ENCODE measurements at places on chromosomes 7 and 10.

DNA sequence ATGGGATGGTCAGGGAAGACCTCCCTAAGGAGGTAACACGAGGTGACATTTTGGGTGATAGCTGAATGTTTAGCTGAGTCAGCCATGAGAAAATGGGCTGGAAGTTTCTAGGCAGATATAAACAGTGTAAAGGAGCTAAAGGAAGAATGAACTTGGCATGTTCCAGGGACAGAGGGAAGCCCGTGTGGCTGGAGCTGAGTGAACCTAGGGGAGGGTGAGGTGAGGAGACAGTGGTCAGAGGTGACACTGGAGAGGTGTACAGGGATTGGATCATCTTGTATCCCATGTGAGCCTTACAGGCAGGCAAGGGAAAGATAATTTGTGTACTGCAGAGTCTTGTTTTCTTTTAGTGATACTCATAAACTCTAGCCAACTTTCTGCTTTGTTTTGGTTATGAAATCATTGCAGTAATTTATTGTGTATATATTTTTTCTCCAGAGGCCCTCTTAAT is 1.8 kb downstream of the STARD3NL start:
- no peak for DNase-seq

GRCh38 chr10:126524526-126524925 is 136.2 kb upstream of the ADAM12 start:
- DNase-seq: no peak

DNA sequence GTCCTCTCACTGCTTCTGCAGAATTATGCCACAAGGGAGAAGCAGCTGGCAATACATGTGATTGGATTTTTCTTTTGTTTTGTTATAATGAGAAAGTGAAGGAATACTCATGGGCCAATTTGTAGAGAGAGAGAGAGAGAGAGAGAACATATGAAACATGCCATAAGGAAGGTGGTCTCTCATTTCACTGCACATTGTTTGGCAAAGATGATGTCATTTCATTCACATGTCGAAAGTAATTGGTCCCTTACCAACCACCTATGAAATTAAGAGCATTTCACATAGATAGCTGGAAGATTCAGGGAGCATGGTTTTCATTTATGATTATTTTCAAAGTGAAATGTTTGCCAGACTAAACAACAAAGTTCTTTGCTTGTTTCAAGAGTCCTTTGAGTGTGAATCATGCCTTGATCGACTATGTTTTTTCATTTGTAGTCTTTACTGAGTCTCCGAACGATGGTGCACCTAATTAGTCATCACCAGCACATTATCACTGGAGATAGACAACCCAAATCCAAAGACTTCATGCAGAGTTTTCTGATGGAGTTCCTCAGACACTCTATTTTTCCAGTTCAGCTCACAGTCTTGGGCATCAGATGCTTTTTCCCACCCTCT is 130.1 kb upstream of the ZEB1 start:
- no peak for DNase-seq

DNA sequence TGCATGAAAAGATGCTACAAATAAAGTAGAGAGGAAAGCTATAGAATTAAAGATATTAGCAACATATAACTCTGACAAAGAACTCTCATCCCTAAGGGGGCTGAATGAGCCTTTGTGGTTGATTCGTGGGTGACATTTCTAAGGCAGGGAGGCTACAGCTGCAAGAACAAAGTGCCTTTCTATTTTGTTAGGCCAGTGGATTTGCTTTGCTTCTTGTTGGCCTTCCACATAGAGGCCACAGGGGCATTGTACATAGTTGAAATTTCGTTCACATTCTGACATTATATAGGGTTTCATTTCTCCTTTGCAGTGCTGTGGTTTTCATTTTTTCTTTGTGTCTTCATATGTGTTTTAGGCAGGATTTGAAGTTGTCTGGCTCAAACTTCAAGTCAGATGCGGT is 819.2 kb upstream of the C7orf33 start:
- no peak for DNase-seq

GRCh38 chr10:71210542-71210871 is 1.9 kb upstream of the UNC5B start:
- DNase-seq: no peak

- no peak for DNase-seq
These were observed 223.4 kb downstream of the DOCK4 start for GRCh38 chr7:111982804-111983203.

GRCh38 chr10:37479469-37479868 is 354.1 kb downstream of the ANKRD30A start:
- DNase-seq: no peak

- DNase-seq: no peak
These were observed 18.6 kb upstream of the IFIT2 start for GRCh38 chr10:89283025-89283935.

- DNase-seq: no peak
These were observed 502.6 kb downstream of the NRG3 start for GRCh38 chr10:82377608-82378007.

- DNase-seq: no peak
These were observed 148.3 kb downstream of the EXOC4 start for GRCh38 chr7:133401225-133401624.

DNA sequence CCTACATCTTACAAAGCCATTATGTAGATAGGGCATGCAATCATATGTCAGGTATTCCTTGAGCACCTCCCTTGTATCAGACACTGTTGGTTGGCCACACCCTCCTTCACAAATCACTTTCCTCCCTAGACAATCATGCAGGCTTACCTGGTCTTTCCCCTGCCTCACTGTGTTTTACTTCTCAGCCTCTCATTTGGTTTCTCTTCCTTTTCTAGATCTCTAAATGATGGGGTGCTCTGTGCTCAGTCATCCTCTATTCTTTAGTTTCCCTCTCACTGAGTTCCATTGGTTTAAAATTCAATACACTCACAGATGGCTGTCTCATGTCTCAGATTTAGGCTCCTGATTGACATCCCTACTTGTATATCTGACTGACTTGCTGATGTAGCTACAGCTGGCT is 31.4 kb downstream of the ANK3 start:
- DNase-seq: no peak

- DNase-seq: no peak
These were observed 663 bp downstream of the VPS37D start for GRCh38 chr7:73668103-73668885.

- DNase-seq: no peak
These were observed 17.3 kb downstream of the YAE1 start for GRCh38 chr7:39583539-39583938.

DNA sequence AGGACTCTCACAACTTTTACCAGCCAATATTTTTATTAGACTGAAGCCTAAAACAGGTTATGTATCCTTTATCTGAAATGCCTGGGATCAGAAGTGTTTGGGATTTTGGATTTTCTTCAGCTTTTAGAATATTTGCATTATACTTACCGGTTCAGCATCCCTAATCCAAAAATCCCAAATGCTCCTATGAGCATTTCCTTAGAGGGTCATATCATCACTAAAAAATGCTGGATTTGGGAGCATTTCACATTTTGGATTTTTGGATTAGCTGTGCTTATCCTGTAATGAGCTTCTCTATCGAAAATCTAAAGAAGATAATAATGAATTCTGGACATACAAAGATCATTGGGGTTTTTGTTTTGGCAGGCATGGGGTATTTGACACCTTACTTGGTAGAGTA is 53.0 kb downstream of the RALA start:
- DNase-seq: no peak

DNA sequence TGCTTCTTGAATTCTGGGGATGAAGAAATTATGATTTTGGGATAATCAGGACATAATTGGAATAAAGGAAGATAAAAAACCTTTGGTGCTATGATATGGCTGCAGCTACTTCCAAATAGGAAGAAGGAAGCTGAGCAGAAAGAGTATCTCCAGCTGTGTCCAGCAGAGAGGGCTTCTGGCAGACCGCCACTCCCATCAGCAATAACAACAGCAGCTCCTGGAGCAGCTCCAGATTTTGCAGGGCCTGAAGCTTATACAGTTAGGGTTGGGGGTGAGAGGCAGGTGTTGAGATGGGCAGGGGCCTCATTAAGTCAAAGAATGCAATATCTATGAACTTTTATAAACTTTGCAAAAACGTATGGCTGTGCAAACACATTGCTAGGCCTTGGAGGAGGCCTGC is 62.3 kb downstream of the C10orf120 start:
- DNase-seq: no peak

DNA sequence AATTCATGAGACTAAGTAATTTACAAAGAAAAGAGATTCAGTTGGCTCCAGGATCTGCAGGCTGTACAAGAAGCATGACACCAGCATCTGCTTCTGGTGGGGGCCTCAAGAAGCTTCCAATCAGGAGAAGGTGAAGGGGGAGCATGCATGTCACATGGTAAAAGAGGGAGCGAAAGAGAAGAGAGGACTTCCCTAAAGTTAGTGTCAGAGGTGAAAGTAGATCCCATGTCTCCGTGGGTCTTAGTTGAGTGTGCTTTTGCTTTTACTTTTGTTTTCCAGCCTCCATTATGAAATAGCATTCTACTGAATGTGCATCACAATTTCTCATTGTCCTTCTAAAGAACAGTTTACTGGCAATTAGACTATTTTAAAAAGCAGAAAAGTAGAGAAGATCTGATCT is 213.6 kb upstream of the FZD1 start:
- DNase-seq: peak; percentile 17

GRCh38 chr10:33241351-33241750 is 93.1 kb downstream of the NRP1 start:
- no peak for DNase-seq

GRCh38 chr10:131710142-131710861 is 190.5 kb upstream of the PPP2R2D start:
- no peak for DNase-seq

DNA sequence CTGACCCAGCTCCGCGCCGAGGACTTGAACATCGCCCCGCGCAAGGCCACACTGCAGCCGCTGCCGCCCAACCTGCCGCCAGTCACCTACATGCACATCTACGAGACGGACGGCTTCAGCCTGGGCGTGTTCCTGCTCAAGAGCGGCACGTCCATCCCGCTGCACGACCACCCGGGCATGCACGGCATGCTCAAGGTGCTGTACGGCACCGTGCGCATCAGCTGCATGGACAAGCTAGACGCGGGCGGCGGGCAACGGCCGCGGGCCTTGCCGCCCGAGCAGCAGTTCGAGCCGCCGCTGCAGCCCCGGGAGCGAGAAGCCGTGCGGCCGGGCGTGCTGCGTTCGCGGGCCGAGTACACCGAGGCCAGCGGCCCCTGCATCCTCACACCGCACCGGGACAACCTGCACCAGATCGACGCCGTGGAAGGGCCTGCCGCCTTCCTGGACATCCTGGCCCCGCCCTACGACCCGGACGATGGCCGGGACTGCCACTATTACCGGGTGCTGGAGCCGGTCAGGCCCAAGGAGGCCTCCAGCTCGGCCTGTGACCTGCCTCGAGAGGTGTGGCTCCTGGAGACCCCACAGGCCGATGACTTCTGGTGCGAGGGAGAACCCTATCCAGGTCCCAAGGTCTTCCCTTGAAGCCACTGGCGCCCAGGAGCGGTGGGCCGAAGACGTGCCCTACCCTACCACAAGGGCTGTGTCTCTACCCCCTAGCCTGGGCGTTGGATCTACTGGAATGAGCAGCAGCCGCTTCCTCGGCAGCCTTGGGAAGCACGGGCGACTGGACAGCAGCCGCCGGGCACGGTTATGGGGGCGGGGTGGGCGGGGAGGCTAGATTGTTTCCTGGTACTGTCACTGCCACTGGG is 945 bp downstream of the ADO start:
- no peak for DNase-seq

GRCh38 chr10:114683593-114683992 is 25.5 kb upstream of the ABLIM1 start:
- no peak for DNase-seq

DNA sequence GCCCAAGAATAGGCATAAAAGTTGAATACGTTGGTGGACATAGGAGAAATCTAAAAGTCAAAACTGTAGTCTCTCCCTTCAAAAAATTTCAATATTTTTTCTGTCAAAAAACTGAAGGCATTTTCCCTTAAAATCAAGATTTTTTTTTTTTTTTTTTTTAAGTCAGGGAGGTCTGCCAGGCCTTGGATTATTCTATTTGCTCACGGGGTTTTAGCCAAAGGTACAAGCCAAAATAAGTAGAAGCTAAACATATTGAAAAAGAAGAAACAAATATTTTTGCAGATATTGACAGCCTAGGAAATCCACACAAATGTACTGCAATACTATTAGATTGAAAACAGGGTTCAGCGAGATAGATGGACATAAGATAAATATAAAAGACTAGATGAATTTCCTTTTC is 190.1 kb upstream of the PLXDC2 start:
- DNase-seq: no peak

GRCh38 chr10:6928586-6928985 is 348.5 kb upstream of the PRKCQ start:
- no peak for DNase-seq

DNA sequence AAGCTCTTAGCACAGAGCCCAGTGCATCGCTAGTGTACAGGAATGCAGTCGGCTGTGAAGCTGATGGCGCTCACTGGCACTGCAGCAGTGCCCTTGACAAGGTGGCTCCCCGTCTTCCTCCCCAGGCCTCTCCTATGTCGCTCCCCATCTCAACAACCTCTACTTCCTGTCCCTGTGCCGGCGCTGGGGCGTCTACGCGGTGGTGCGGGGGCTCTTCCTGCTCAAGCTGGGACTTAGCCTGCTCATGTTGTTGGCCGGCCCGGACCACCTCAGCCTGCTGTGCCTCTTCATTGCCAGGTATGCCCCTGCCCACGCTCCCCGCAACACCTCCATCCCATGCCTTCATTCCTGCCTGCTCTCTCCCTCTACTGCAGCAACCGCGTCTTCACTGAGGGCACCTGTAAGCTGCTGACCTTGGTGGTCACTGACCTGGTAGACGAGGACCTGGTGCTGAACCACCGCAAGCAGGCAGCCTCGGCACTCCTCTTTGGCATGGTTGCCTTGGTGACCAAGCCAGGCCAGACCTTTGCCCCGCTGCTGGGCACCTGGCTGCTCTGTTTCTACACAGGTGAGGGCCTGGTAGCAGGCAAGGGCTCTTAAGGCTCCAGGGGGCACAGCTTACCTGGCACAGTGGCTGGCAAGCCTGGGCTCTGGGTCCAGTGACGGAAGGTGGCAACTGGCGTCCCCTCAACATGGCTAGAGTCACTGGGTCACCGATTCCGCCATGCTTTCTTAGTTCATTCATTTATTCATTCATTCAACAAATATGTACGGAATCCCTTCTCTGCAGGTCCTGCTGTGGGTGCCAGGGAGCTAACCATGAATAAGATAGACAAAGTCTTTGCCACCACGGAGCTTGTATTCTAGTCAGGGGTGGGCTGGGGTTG is 22.3 kb upstream of the C10orf95 start:
- DNase-seq: no peak

DNA sequence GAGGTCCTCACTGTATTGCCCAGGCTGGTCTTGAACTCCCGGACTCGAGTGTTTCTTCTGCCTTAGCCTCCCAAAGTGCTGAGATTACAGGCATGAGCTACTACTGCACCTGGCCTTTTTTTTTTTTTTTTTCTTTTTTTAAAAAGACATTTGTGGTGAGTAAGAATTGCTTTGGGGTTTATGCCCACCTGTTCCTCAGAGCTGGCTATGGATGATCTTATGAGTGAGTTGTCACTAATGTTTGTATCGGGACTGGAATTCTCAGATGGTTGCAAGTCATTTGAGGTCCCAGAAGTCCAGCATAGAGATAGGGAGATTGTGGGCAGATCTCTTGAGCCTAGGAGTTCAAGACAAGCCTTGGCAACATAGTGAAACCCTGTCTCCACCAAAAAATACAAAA is 35.2 kb downstream of the ZRANB1 start:
- no peak for DNase-seq
